Fibroblast of skin of left biceps (primary cell): ENCODE measurements at places on chromosomes 4 and X.

- no peak for DNase-seq
Observed at GRCh38 chr4:159201168-159201567, 98.3 kb downstream of the RAPGEF2 start.

- DNase-seq = no peak
Observed at GRCh38 chrX:45735571-45735970, 534.9 kb upstream of the DIPK2B start.

DNA sequence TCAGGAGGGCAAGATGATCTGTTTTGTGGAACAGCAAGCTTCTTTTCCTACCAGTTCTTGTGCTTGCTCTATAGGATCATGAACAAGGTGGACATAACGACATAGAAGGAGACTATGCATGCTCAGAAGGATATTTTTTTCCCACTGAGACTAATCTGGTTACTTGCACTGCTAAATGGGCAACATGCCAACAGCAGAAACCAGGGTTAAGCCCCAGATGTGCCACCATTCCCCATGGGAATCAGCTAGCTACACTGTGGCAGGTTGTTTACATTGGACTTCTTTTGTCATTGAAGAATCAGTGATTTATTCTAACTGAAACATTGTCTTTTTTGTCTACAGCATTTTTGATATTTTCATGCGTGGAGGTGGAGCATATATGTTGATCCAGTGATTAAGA, 165.6 kb downstream of the C4orf33 start:
- DNase-seq = no peak

- no peak for DNase-seq
Observed at GRCh38 chr4:112270051-112270450, 15.7 kb downstream of the TIFA start.

DNA sequence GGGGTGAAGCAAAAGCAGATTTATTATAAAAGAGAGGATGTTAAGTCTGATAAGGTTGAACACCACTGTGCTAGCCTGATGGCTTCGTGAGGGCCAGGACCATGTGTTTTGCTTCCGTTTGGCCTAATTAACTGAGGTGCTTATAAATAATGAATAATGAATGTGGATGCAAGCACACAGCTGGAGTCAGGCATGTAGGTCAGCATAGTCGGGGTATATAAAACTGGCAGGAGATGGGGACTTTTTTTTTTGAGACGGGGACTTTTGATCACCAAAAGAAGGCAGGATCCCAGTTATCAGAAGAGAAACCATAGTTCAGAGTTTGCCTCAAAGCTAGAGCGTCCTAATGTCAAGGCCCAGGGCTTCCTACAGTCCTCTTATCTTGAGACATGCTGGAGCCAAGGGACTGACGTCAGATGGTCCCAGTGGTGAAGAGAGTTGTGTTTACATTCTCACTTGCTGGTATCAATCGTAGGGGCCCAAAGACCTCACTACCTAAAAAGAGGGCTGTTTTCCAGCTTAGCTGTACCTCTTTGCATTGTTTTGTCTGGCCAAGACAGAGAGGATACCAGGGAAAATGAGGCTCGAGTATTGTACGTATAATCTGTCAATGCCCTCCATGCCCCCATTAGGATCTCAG, 50.4 kb downstream of the RTL9 start:
- DNase-seq = no peak
